Left lung (tissue), 14 donors: ENCODE measurements at places on chromosomes 2 and 18.

DNA sequence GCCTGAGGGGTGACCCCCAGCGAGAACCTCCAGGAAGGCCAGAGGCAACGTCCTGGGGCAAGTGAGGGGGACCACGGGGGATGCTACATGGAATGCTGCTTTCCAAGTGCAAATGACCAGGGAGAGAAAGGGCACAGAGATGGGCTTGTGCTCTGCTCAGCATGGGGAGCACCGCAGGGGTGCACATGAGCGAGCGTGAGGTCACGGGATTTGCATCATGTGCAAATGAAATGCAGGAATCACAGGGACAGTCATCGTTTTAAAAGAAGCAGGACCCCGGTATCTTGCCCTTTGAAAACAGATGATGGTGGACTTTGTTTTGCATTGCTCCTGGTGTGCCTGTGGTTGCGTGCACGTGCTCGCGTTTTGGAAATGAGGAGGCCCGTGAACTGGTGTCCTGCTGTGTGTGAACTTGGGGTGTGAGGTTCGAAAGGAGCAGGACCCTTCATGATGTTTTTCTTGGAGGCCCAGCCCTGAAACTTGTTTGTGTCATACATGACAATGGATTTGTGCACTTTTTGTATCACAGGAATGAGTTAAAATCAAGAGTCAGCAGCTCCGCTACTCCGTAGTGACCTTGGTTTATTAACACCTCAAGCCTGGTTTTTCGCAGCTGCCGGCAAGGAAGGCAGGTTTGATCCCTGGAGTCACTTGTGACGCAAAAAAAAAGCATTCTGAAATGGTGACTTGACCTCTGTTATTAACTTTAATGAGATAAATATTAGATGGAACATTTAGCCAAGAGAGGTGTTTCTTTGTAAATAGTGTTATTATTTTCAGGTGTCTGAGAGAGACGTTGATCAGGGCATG, 234.5 kb downstream of the LDLRAD4 start:
- DNase-seq, result no peak

DNA sequence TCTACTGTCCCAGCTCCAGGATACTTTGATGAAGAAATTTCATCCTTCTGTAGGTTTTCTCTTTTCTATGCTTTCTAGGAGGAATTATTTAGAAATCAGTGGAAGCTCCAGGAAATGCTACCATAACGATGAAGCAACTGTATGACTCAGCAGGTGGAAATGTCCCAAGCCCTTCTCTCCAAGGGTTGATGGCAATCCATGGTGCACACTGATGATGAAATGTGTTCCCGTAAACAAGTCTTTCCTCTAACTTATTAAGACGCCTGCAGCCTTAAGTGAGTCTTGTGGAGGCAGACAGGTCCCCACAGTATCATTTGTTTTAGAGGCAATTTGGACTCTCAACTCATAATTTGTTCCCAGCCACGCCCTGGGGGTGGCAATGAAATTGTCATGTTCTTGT, 777.6 kb upstream of the SOX11 start:
- no peak for DNase-seq

- DNase-seq, result no peak
These were observed 34.7 kb downstream of the CTNNA2 start for GRCh38 chr2:79547568-79547967.

- DNase-seq, result peak; percentile 38
These were observed 191.7 kb downstream of the NDUFA10 start for GRCh38 chr2:239833269-239834109.

DNA sequence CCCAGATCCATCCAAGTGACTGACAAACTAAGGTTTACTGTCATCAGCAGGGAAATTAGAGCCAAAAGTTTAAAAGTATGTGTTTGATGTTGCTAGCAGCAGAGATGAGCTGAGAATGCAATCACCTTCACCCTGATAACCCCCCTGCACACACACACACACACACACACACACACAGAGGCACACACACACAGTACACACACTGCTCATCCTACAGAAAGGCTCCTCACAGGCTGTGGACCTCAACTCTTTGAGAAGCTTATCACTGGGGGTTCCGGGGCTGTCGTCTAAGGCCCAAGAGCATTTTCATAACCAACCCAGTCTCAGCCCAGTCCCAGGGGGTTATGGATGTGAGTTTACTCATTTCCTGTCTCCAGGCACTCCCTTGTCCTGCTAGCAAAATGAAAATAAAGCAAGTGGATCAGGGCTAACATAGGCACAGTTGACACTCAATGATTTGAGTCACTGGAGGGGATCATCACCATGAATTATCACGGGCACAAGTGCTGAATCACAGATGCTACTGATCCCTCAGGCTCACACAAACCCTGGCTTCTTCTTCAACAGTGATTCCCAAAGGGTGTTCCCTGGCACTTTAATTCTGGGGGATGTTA, 76.6 kb downstream of the ALK start:
- no peak for DNase-seq

DNA sequence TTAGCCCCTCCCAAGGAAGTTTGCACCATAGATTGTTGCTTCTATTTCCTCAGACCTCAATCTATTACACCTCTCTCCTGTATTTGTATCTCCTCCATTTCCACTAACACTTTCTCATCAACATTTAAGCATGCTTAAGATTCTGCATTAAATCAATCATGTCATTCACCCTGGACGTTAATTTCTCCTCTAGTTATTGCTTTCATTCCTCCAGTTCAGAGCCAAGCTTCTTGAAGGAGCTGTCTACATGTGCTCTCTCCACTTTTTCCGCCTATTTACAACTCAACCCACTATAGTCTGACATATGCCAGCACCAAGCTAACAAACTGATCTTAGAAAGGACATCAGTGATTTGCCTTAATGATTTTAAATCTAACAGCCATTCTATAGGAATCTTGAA, 99.5 kb downstream of the OLA1 start:
- no peak for DNase-seq

GRCh38 chr2:8413589-8414135, 268.2 kb upstream of the ID2 start:
- no peak for DNase-seq
